Activated CD8-positive, alpha-beta memory T cell treated with anti-CD3 and anti-CD28 coated beads for 1 hour (primary cell): ENCODE measurements at places on chromosomes 6 and 20.

- no peak for DNase-seq
Observed at GRCh38 chr6:39339096-39339867, 16.8 kb upstream of the KCNK16 start.

- DNase-seq: no peak
Observed at GRCh38 chr6:19102936-19103335, 715.8 kb downstream of the RNF144B start.

DNA sequence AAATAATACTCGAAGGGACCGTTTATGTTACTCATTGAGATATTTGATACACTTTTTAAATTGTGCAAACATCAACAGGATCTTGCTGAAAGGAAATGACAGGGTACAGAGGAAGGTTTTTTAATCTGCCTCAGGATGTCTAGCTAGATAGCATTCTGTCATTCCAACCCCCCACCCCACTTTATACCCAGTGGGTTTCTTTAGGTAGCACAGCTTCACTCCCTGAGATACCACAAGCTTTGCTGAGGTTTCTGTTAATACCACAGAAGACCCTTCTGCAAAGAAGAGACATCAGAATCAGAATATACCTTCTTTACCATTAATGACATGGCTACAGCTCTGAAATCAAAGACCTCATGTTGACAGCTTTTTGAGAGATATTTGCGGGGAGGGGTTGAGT, 1.3 kb downstream of the PHACTR2 start:
- no peak for DNase-seq

- DNase-seq: no peak
Observed at GRCh38 chr6:105313211-105313610, 89.7 kb downstream of the PREP start.

- no peak for DNase-seq
Observed at GRCh38 chr6:90183587-90184333, 112.9 kb downstream of the BACH2 start.

DNA sequence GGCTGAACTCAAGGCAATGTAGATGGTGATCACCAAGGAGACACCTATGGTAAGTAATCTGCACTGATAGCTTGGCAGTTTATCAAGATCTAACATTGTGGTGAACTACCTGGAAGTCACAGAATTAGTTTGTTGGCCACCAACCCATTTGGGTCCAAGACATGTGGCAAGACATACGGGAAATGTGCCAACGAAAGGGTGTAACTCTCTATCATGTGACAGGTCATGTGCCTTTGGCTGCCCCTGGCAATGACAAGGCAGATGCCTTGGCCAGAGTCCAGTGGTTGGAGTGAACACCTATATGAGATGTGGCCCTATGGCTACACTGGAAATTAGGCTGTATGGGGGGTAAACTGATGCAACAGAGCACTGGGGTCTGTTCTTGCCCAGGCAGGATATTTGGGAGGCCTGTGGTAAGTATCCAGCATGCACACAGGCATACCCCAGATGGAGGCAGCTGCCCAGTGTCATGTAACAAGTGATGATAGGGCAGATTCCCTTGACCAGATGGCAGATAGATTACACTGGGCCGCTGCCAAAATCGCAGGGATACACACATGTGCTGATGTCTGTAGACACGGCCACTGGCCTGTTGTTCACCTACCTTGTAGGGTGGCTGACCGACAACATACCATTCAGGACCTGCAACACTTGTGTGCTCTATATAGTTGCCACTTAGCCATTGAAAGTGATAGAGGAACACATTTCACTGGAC, 35.5 kb upstream of the HSF2 start:
- no peak for DNase-seq

DNA sequence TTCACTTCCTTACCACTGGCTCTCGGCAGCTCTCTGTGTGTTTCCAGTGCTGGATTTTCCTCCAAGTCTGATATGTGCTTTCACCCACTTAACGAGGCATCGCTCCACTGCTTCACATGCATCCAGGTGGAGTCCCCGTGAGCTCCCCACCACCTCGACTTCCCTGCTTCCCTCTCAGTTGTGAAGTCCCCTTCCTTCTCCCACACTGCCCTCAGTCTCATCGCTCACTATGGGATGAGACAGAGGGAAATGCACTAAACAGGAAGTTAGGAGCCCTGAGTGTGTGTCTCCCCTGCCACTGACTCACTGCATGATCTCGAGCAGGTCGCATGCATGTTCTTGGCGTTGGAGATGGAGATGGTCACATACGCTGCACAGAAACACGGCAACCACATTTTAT, 84.0 kb downstream of the MTHFD1L start:
- DNase-seq: no peak

GRCh38 chr20:4720041-4720976, 1.4 kb upstream of the PRND start:
- DNase-seq: peak; percentile 33

DNA sequence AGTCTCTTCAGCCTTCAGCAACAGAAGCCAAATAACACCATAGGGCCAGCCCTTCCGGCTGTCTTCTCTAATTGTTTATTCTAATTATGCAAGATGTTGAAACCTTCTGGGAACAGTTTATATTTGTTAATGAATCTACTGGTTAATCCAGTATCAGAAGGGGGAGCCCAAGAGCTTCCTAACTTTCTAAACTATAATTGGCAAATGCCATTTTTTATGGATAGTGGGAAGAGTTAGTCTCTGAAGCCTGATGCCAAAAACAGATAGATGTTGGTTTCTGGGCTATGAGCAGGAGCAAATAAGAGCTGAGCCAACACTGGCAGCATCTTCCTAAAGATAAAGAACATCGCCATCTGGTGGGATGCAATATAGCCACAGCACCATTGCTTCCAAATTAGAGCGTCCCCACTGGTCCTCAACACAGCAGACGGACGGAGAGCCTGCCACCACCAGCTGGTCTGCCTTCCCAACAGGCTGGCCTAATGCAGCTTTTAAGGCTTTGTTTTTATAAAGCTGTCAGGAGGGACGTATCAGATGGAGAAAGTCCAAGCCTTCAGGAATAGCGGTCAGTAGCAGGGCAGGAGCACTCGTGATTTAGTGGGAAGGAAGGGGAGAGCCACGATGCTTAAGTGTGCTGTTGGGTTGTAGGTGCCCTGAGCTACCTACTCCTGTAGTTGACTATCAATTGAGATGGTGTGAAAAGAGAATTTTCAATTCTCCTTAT, 118.8 kb downstream of the RALGAPA2 start:
- DNase-seq: no peak

GRCh38 chr6:113805811-113806495, 51.2 kb upstream of the MARCKS start:
- DNase-seq: no peak

DNA sequence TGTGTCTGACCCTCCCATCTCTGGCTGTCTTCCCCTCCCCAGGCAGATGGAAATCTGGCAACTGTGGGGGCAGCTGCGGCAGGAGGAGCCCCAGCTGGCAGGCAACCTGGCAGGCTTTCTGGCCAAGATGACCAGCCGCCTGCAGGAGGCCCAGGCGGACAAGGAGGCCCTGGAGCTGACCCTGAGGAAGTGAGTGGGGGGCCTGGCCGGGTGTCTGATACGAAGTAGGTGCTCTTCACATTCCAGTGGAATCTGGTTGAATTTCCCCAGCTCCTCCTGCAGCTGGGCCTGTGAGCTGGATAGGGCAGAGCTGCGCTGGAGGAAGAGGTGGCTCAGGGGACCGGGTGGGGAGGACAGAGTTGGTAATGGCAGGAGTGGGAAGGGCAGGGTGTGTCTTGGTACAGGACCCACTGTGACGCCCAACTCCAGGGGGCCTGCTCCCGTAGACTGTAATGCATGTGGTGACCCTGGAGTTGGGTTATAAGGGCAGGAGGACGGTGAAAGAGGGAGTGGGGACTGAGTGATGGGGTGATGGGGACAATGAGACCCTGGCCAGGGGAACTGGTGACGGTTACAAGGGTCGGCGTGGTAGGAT, 19.7 kb downstream of the RAB44 start:
- no peak for DNase-seq

- no peak for DNase-seq
Observed at GRCh38 chr20:46652699-46653098, 1.4 kb upstream of the SLC13A3 start.

DNA sequence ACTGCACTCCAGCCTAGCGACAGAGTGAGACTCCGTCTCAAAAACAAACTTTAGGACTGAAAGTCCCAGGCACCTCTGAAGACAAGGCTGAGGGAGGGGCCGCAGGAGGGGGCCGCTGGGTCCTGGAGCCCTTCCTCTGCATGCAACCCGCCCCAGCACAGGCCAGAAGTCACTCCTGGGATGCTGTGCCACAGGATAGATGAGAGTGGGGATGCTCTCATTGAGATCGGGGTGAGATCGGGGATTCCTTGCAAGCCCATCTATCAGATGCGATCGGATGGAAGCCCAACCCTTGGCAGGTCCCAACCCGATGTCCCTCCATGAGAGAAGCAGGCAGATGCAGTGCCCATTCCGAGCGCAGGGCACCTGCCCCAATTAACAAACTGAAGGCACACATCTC, 66.5 kb downstream of the WDR27 start:
- no peak for DNase-seq

DNA sequence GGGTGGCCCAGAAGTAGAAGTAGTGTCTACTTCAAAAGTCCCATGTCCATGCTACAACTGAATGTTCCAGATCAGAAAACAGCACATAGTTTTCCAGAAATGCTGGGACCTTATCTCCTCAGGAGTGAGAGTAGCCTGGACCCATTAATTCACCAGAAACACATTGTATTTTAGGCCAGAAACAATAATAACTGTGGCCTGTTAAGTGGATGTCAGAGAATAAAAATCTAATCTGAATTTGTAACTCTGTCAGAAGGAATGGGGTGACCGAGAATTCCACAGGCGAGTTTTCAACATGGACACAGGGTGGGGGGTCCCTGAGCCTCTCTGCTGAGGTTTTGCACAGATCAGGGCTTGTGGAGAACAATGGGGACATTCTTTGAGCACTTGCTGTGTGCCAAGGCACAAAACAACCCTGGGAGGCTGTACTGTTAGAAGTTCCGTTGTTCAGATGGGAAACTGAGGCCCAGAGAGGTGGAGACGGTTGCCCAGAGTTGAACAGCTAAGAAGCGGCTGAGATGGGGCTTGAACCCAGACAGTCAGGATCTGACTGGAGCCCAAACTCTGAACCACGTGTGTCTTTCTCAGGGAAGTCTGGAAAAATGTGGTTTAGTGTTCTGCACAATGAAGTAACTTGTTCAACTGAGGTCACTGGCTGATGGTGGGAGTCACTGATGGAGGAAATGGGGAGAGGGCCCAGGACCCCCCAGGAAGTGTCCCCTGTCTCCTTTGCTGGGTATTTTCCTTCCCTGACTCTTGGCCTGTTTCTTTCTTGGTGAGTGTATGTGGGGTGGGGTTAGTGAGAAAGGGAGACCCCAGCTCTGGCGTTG, 44.2 kb downstream of the SNAI1 start:
- DNase-seq: no peak

DNA sequence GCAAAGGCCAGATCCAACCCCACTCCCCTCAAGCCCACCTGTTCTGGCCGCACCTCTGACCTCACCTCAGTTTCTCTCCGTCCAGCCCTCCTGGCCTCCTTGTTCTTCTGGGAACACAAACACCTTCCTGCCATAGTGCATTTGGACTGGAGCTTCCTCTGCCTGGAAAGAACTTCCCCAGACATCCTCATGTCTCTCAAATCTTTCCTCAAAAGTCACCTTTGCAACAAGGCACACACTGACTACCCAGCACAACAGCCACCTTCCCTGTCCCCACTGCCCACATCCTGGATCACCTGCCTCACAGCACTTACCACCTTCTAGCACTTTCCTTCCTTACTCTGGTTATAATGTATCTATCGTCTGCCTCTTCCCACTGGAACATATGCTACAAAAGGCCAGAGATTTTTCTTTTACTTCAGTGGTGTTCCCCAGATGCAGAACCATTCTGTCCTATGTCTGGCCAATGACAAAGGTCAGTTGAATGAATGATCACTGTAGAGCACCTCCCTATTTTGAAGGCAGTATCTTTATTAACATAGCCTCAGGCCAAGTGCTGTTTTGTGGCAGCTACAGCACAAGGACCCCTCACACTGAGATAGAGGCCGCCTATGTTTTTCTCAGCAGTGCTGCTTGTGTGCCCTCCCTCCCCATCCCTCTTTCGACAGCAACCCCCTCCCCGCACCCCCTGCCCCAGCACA, 4.1 kb downstream of the HLA-B start:
- DNase-seq: no peak

GRCh38 chr6:7260291-7261031, 52.5 kb downstream of the SSR1 start:
- no peak for DNase-seq

GRCh38 chr6:86192123-86192522, 549.4 kb upstream of the SYNCRIP start:
- no peak for DNase-seq

DNA sequence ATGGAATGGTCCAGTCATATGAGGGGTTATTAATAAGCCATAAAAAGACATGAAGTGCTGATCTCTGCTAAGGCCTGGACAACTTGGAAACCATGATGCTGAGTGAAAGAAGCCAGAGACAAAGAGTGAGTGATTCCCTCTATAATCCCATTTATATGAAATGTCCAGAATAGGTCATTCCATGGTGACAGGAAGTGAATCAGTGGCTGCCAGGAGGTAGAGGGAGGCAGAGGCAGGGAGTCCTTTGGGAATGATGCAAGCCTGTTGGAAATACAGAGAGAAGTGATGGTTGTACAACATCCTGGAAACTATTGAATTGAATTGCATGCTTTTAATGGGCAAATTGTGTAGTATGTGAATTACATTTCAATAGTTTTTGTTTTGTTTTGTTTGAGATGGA, 26.4 kb downstream of the ANKRD60 start:
- no peak for DNase-seq

- no peak for DNase-seq
Observed at GRCh38 chr20:13173201-13173600, 47.9 kb upstream of the ISM1 start.

GRCh38 chr6:31651602-31652191, 764 bp downstream of the BAG6 start:
- DNase-seq: no peak

DNA sequence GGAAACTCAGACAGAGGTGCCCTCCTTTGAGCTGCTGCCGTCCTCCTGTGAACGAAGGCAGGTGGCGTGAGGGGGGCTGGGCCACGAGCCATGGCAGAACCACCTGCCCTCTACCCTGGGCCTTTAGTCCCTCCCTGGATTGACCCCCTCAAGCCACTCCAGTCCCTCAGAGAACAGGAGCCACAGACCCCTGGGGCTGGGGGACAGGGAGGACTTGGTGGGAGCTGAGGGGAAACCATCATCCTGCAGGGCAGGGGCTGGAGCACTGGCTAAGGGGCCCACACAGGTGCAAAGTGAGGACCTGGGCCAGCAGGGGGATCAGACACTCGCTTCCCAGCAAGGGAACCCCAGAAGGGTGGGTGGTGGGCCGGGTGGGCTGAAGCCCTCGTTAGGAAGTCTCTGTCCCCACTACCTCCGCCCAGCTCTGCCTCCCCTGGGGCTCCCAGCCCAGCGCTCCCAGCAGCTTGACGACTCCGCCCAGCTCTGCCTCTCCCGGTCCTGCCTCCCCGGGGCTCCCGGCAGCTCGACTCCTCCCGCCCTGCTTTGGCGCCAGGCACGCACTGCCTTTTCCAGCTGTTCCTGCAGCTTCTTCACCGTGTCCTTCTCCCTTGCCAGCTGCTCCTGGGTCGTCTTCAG, 44.4 kb downstream of the DSTN start:
- DNase-seq: no peak

GRCh38 chr6:215335-216034, 76.8 kb upstream of the DUSP22 start:
- DNase-seq: no peak
